ENCODE measurements at places on chromosomes 1 and 21. TPM values are rescaled to one million over a fixed set of nuclear protein-coding genes. Genes with fewer than 3 reads are reported as not detected.

- DNase-seq: no peak
- H3K27ac ChIP-seq: no peak overlapping the region
- no peak overlapping the region for H3K4me3 ChIP-seq
- no peaks in the 10 kb centered on the region for H3K36me3 ChIP-seq
These were observed 72.7 kb upstream of the LYST start for GRCh38 chr1:235939480-235939775.

DNA sequence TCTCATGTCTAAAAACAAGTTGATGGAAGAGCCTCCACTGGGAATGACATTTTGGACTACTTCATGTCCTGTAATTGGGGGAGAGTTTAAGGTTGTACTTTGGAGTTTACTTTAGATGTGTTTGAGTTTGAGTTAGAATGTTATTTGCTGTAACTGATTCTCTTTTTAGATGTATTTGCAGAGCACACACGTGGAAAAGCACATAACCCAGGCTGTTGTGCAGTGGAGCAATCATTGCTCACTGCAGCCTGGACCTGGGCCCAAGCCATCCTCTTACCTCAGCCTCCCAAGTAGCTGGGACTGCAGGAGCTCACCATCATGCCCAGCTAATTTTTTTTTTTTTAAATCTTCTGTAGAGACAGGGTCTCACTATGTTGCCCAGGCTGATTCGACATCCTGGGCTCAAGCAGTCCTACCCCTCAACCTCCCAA lies 36.7 kb upstream of the SH3D21 start:
- peaks cover 12% of the 10 kb centered on the region for H3K4me1 ChIP-seq
- no peaks in the 10 kb centered on the region for H3K27me3 ChIP-seq
- DNase-seq: no peak
- H3K27ac ChIP-seq: no peak overlapping the region

GRCh38 chr1:186079084-186079684 lies 295.9 kb downstream of the TPR start:
- no peak for DNase-seq
- no peaks in the 10 kb centered on the region for H3K36me3 ChIP-seq
- H3K4me1 ChIP-seq: peaks cover 7% of the 10 kb centered on the region
- H3K27ac ChIP-seq: no peak overlapping the region
- no peak overlapping the region for H3K4me3 ChIP-seq

- H3K4me3 ChIP-seq: no peak overlapping the region
- no peaks in the 10 kb centered on the region for H3K4me1 ChIP-seq
These were observed 309.5 kb downstream of the PCP4 start for GRCh38 chr21:40176724-40177123.

GRCh38 chr1:159088546-159089183 lies 12.1 kb upstream of the AIM2 start:
- H3K27ac ChIP-seq: peak overlapping the region; percentile 96
- H3K4me1 ChIP-seq: peaks cover 57% of the 10 kb centered on the region
- H3K27me3 ChIP-seq: no peaks in the 10 kb centered on the region
- H3K4me3 ChIP-seq: peak overlapping the region; percentile 64
- no peaks in the 10 kb centered on the region for H3K36me3 ChIP-seq
- no peak for DNase-seq

DNA sequence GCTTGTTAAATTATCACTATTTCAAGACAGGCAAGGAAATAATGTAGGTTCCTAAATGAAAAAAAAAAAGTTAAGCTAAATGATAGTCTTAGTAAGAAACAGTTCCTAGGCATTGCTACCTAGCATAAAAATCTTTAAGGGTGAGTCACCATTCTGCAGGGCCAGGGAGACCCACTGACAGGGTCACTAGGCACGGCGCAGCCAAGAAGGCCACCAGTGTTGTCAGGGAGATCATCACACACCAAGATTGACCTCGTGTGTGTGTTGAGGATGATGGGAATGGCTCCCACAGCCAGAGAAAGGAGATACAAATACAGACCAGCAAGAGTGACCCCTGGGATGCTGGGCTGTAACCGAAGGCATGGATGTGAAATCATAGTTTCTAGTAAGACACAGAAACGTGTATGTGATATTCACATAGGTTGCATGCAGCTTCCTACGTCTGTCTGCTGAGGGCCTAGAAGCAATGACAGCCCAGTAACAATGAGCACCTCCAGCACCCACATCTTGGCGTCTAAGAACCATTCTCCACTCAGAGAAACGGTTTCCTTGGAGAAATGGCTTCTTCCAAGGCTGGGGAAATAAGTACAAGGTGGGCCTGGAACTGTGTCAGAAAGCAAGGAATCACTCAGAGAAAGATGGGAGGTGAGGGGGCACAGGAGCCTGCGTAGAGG lies 29.1 kb downstream of the RIPK4 start:
- DNase-seq: no peak
- peaks cover 3% of the 10 kb centered on the region for H3K36me3 ChIP-seq
- H3K27me3 ChIP-seq: no peaks in the 10 kb centered on the region
- no peak overlapping the region for H3K4me3 ChIP-seq
- no peak overlapping the region for H3K27ac ChIP-seq

DNA sequence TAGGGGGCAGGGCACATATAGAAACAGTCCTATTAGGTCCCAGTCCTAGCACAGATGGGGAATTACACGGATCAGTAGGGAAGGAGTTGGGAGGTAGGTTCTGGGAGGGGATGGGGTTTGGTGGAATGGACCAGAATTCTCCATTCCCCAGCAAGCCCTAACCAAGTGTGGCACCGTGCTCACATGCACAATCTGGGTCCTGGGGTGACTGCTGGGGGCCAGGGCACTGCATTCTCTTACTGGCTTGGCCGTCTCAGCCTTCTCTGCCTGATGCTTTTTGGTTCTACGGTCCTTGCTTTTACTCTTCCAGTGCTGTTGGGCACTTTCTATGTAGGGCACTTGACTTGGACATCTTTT lies 53.9 kb downstream of the NENF start:
- no peaks in the 10 kb centered on the region for H3K36me3 ChIP-seq
- no peak overlapping the region for H3K4me3 ChIP-seq
- H3K27ac ChIP-seq: no peak overlapping the region
- H3K27me3 ChIP-seq: peaks cover 6% of the 10 kb centered on the region
- no peak for DNase-seq

GRCh38 chr1:82487778-82488177 lies 687.0 kb downstream of the ADGRL2 start:
- no peaks in the 10 kb centered on the region for H3K36me3 ChIP-seq
- H3K27me3 ChIP-seq: no peaks in the 10 kb centered on the region
- no peak for DNase-seq
- no peaks in the 10 kb centered on the region for H3K4me1 ChIP-seq

DNA sequence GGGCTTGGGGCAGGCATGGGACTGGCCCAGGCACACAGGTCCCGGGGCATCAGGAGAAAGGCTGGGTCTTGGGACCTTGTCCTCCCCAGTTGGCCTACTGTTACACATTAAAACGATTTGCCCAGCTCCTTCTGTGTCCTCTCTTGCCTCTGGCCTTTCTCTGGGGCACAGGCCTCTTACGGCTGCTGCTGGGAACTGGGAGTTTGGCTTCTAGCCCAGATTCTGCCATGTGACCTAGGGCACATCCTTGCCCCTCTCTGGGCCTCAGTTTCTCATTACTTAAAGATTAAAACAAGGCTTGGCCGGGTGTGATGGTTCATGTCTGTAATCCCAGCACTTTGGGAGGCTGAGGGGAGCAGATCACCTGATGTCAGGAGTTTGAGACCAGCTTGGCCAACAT lies 14.0 kb downstream of the KDF1 start:
- no peak overlapping the region for H3K27ac ChIP-seq
- H3K36me3 ChIP-seq: peaks cover 8% of the 10 kb centered on the region
- no peak for DNase-seq

DNA sequence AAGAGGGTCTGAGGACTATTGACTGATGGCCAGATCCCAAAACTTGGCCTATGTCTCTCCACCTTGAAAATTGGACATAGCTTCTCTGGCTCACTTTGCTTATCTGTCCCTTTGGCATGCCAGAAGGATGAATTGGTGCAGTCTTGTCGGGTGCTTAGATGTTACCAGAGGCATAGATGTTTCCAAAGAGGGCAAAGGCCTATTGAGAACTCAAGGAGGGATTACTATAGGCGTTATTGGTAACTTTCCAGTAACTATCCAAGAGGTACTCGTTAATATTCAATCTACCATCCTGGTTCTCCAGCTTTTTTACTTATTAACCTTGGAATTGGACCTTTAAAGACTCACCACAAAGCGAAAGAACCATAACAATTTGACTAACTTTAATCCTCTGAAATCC lies 368.3 kb upstream of the ESRRG start:
- H3K27ac ChIP-seq: no peak overlapping the region
- peaks cover 43% of the 10 kb centered on the region for H3K27me3 ChIP-seq

- H3K36me3 ChIP-seq: no peaks in the 10 kb centered on the region
- DNase-seq: no peak
- no peaks in the 10 kb centered on the region for H3K27me3 ChIP-seq
These were observed at the start of gene TTC24 for GRCh38 chr1:156579472-156579871. Gene TTC24, plus strand, starts transcription at chr1:156579723. Its CDS starts 1,642 bp downstream, at chr1:156581365.

- no peak overlapping the region for H3K4me3 ChIP-seq
- H3K27ac ChIP-seq: no peak overlapping the region
- no peaks in the 10 kb centered on the region for H3K36me3 ChIP-seq
- no peaks in the 10 kb centered on the region for H3K4me1 ChIP-seq
- H3K27me3 ChIP-seq: peaks cover 6% of the 10 kb centered on the region
These were observed 182.9 kb upstream of the CSF3R start for GRCh38 chr1:36665478-36666080.

DNA sequence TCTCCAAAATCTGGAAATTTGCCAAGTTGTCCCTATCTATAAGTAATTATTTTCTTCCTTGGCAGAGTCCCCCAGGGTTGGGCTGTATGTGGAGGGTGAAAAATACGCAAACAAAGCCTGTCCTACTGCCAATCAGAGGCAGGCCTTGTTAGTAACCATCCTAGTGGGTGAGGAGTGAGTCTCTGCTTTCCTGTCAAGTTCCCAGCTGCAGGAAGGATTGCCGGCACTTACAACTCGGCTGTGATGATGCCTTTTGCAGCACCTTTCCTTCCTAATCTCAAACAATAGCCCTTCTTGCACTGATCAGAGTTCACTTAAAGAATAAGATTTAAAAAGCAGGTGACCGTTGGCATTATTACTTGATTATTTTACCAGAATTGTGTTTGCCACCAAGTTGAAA lies 31.3 kb upstream of the FGGY start:
- peaks cover 17% of the 10 kb centered on the region for H3K27me3 ChIP-seq
- H3K4me3 ChIP-seq: no peak overlapping the region
- no peak for DNase-seq
- no peaks in the 10 kb centered on the region for H3K36me3 ChIP-seq

GRCh38 chr1:220485131-220485530 lies 42.8 kb upstream of the MARK1 start:
- H3K27me3 ChIP-seq: peaks cover 18% of the 10 kb centered on the region
- H3K36me3 ChIP-seq: no peaks in the 10 kb centered on the region
- H3K4me3 ChIP-seq: no peak overlapping the region
- no peaks in the 10 kb centered on the region for H3K4me1 ChIP-seq
- no peak for DNase-seq
- no peak overlapping the region for H3K27ac ChIP-seq

- peaks cover 42% of the 10 kb centered on the region for H3K27me3 ChIP-seq
- H3K27ac ChIP-seq: no peak overlapping the region
- H3K36me3 ChIP-seq: no peaks in the 10 kb centered on the region
- DNase-seq: no peak
These were observed 63.2 kb downstream of the NENF start for GRCh38 chr1:212495766-212496494.

DNA sequence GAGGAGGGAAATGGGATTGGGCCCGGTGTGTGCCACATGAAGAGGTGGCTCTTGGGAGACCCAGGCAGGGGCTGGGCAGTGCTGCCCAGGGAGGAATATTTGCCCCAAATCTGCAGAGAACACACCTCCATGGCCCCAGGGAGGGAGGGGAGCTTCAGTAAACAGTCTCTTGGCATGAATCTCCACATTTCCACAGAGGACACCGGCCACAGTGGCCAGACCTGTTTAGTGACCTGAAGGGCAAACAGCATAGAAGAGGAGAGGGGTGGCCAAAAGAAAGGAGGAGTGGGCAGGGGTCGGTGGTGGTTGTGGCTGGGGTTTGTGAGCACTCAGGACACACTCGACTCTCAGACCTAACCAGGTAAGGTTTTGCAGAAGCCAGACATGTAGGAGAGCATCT lies 54.0 kb upstream of the IFFO2 start:
- H3K27me3 ChIP-seq: no peaks in the 10 kb centered on the region
- peak; percentile 5 for DNase-seq
- H3K36me3 ChIP-seq: peaks cover 5% of the 10 kb centered on the region
- peak overlapping the region; percentile 71 for H3K4me3 ChIP-seq
- peak overlapping the region; percentile 96 for H3K27ac ChIP-seq
- H3K4me1 ChIP-seq: peaks cover 74% of the 10 kb centered on the region

DNA sequence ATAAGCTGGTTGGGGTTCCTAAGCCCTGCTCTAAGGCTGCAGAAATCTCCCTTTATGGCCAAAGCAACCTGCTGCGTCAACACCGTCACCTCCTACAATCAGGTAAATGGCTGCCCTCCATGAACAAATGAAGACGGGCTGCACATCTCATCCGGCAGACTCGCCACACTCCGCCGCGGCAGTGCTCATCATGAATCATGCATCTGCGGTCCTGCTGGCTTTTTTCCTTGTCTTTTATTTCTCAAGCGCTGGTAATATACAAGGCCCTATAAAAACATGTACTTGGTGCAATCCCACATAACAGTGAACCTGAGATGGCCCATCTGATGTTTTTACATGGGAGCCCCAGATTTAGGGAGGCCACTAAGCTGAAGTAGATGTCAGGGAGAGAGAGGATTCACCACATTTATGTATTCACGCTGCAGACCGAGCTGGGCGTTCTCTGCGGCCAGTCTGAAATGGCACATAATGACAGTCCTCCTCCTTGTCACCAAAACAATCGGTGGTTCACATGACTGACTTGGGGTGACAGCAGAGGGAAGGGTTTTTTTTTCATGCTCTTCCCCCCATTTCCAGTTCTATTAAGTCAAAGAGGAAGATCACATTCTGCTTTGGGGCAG lies 91.6 kb downstream of the KAZN start:
- H3K4me1 ChIP-seq: no peaks in the 10 kb centered on the region
- no peaks in the 10 kb centered on the region for H3K36me3 ChIP-seq
- DNase-seq: no peak
- no peak overlapping the region for H3K4me3 ChIP-seq
- no peak overlapping the region for H3K27ac ChIP-seq

DNA sequence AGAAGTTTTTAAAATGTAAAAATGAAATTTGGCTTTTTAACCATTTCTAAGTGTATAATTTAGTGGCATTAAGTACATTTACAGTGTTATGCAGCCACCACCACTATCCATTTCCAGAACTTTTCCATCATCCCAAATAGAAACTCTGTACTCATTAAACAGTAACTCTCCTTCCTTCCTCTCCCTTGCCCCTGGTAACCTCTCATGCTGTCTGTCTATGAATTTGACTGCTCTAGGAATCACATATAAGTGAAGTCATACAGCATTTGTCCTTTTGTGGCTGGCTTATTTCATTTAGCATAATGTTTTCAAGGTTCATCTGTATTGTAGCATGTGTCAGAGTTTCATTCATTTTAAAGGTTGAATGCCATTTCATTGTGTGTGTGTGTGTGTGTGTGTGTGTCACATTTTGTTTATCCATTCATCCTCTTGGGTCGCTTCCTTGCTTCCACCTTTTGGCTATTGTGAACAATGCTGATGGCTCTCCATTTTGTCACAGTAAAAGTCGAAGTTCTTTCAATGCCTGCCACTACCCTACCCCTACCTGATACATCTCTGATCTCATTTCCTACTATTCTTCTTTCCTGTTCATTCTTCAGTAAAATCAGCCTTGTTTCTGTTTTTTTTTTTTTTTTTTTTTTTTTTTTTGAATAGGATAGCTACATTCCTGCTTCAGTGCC lies 45.3 kb downstream of the F3 start:
- no peak overlapping the region for H3K27ac ChIP-seq
- peaks cover 13% of the 10 kb centered on the region for H3K36me3 ChIP-seq
- H3K27me3 ChIP-seq: no peaks in the 10 kb centered on the region
- no peak overlapping the region for H3K4me3 ChIP-seq

Gene LCE1D
- total RNA-seq: not detected

Gene LCE2A
- total RNA-seq: not detected

Gene GPR161
- 4.5 TPM for total RNA-seq

Gene RGSL1
- not detected for total RNA-seq

Gene TNFRSF1B
- total RNA-seq: 130 TPM

Gene RNU1-3
- 1,100 TPM for total RNA-seq
